Frontal cortex (tissue), 4 donors: ENCODE measurements at places on chromosomes 11 and 22.

GRCh38 chr22:41001722-41002122 is 50.5 kb downstream of the RBX1 start:
- DNase-seq: no peak

DNA sequence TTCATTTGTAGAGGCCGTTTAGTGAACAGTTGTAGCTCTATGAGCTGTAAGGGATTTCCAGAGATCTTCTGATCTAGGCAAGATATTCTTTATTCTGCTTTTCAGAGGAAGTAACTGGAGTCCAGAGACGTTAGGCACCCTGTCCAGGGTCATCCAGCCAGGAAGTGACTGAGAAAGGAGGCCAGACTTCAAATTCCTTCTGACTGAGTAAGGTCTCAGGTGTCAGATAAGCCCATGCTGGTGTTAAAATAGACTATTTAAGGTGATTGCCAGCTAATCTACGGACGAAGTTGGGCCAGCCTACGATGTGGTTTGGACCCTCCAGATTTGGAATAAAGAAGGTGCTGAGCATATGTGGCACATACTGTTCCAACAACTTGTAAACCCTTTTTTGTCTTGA is 54.6 kb downstream of the GRIK4 start:
- no peak for DNase-seq

DNA sequence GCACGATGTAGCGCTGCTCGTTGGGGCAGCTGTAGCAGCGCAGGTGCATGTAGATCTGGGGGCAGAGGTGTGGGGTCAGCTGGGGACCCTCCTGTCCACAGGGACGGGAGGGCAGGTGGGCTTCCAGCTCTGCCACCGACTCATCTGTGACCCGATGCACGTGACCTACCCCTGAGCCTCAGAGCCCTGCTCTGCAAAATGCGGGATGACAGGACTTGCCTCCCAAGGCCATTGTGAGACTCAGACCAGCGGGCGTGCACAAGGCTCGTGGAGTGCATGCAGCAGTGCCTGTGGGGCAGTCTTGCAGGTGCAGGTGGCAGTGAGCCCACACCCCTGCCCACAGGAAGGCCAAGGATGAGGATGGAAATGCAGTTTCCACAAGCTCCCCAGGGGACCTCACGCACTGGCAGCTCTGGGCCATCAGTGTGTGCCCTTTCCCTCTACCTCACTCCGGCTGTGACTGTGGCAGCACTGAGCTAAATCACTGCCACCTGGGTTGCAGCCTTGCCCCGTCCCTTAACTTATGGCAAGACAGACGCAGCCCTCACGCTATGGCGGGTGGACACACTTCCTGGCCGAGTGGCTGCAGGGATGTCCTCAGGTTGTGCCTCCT is 26.7 kb downstream of the TMEM184B start:
- no peak for DNase-seq

DNA sequence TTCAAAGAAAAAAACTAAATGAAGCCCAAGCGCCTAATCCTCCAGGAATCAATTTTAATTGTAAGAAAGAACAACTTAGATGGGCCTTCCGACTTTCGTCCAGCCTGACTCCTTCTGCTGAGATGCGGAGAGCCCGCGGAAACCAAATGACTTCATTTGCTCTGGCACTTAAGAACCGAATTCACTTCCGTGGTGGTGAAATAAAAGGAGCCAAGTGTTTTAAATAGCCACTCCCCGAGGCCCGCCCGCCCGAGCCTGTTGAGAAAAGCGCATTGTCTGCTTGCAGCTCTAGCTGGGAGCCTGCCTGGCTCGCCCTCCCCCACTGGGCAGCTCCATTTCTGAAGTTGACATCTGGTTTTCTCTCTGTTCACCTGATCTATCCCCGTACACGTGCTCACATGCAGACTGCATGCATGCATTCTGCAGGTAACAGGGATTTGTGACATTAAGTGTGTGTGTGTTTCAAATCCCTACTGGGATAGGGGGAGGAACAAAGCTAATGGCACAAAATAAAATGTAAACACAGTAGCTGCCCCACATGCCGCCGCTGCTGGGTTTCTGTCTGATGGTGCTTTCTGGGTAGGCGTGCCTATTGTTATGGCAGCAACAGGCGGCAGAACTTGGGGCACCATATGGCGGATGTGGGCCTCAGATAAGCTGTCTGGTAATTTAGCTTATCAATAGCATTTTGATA is 6.2 kb downstream of the TEAD1 start:
- DNase-seq: peak; percentile 48

DNA sequence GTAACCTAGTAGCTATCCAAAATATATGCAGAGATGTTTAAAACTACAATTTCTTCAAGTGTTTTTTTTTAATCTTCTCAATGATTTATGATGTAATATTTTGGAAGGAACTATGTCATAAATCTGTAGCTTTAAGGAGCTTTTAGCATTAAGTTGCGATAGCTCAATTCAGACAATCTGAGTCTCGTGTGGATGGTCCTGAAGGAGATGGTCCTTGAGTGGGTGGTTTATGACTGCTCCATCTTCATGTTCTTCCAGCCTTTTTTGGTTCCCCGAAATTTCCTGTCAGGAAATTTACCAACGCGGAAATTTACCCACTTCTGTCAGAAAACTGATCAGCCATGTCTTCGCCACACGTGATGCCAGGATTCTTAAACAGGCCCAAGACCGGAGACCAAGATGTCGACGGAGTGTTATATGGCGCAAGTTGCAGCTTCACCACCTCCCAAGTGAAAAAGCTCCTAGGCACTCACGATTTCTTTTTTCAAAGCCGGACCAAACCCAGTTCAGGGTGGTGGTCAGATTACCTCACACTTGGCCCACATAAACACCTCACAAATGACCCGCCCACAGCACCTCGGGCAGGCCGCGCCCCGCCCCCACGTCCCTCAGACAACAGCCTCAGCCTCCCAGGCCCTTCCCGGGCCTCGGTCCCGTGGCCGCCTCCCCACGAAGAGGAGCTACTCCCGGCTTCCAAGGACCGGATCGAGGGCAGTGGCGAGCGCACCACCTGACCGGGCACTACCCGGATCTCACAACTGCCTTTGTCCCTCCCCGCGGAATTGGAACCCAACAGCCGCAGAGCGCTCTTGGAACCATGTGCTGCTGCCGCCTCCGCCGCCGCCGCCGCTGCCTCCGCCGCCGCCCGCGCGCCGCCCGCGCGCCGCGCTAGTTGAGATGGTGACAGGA is at the start of gene MORC2:
Gene MORC2 (minus strand): TSS at position 760 of the 909 bp plus-strand sequence. CDS start 885 bp downstream, outside the sequence.
- DNase-seq: no peak

- no peak for DNase-seq
Observed at GRCh38 chr11:64594159-64594939, 3.3 kb downstream of the SLC22A12 start.

DNA sequence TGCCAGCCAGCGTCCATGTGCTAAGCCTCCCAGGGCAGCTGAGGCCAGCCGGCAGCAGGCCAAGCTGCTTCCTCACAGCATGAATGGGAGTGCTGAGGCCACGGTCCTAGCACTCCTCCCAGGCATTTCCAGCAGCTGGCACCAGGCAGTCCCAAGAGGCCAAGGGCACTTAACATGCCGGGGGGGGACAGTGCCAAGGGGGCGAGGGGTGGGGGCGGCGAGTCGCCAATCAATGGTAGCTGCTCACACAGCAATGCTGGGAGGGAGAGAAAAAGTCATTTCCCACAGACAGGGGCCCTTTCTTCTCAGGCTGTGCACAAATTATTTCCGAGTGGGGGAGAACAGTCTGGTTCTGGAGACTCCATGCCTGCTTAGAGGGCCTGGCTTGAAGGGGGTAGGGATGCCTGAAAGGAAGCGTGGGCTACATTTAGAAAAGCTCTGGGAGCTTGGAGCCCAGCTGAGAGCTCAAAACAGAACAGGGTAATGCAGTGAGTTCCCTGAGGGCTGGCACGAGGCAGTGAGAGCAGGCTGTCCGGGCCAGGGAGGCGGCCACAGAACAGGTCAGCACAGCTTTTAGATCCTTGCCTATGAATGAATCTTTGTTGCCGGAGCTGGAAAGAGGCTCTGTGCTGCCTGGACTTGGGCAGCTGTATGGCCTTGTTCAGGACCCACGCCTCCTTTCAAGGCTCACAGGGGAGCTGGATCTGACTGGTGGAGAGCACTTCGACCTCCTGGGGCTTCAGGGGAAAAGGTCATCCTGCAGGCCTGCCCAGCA is 14.4 kb upstream of the TBC1D10A start:
- DNase-seq: peak; percentile 46

GRCh38 chr22:32528984-32529982 is 54.7 kb downstream of the FBXO7 start:
- DNase-seq: peak; percentile 79

DNA sequence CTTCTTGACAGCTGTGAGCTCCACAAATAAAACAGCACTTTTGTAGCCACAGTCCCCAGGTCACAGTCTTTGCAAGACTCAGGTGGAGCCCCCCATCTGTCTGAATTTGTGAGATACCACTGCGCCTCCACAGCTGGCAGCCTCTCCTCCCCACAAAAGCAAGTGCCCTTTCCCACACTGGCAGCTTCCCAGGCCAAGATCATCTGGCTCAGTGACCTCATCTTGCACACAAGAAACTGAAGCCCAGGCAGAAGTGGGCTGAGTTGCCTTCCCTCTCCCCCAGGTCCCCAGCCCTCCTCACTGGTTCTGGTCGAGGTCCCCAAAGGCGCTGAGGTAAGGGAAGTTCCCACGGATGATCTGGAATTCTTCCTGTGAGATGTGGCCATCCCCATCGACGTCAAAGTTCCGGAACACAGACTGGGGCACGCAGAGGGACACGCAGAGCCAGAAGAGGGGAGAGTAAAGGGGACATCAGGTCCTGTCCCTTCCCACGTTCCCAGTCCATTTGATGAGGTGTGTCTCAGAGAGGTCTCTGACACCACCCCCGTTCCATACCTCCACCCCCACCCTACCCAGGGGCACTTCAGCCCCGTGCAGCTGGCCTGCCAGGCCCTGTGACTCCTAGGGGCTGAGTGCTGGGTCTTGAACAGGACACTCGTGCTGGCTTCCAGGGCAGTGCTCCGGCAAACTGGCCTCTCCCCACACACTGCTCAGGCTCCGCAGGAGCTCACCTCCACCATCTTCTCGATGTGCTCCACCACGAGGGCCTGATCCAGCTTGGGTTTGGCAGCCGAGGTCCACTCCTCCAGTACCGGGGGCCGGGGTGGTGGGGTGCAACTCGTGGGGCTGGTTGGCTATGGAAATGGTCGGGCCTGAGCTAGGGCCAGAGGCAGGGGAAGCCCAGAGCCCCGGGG is 8.9 kb downstream of the RASGRP2 start:
- DNase-seq: no peak

GRCh38 chr22:34135749-34136148 is 215.5 kb upstream of the LARGE1 start:
- no peak for DNase-seq

GRCh38 chr22:39368461-39368911 is 18.7 kb downstream of the SYNGR1 start:
- DNase-seq: no peak

DNA sequence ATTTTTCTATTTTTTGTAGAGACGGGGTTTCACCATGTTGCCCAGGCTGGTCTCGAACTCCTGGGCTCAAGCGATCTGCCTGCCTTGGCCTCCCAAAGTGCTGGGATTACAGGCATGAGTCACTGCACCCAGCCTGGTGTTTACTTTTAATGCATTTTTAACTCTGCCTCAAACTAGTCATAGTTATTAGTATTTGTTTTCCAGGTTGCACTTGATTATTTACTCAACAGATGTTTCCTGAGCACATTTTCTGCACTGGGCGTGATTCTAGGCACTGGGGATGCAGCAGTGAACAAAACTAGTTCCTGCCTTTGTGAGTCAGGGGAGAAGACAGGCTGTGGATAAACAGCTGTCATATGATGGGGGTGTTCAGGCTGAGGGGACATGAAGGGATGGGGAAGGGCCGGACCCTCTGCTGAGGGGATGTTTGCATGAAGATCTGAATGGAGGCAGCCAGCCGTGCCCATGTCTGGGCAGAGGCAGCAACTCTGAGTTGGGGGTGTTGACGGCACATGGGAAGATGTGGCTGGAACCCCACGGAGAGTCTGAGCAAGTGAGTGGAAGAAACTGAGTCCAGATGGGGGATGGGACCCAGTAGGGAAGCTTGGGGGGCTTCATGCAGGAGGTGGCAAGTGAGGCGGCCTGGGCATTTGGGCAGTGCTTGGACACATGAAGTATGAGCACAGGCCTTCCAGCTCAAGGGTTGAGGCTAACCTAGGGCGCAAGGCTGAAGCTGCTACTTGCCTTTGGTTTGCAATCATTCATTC is 34.4 kb downstream of the MPPED1 start:
- DNase-seq: no peak

DNA sequence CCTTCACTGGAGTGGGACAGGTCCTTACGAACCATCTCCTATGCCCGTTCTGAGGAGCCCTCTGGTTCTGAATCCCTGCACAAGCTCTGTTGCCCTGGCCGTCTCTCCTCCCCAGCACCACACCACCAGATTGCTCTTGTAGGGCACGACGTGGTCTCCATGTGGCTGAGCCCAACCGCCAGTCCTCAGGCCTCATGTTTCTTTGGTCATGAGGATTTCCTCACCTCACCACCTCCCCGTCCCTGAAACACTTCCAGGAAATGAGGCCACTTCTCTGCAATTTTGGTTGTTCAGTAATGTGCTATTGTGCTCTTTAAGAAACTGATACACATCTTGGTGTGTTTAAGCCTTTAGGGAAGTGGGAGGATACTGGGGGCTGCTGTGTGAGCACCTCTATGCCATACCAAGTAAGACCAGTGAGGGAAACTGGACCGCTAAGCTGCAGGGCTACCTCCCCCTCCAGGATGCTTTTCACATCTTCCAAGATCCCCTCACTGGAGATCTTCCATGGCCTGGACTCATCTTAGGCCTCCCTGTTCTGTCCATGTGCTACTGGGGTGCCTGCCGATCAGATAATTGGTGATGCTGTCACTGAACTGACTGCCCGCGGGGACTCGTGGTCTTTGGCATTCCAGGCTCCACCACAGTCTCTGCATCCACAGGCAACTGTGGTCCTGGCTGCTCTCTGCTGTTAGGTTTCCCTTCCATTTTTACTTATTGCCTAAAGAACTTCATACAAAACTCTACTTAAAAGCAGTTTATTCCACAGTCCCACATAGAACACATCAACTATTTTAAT is 21.9 kb downstream of the DRICH1 start:
- no peak for DNase-seq

DNA sequence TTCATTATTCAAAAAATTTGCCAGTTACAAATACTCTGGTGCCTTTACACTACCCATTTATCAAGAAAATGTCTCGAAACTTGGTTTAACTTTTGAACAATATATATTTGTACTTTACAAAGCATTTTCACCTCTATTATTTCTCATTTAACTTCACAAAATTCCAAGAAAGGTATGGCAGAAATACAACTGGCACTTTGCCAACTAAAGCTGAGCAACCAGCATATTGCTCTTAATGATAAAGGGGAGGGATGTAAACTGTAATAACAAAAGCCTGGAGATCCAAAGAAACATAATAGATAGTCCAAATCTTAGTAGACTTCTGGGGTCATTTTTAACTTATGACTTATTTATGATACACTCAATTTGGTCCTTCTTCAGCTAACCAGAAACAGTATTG is 7.7 kb downstream of the PITPNB start:
- DNase-seq: no peak

GRCh38 chr11:35563484-35564244 is 38.2 kb upstream of the PAMR1 start:
- DNase-seq: no peak
